ENCODE measurements at places on chromosomes 6 and 20.

- DNase-seq = no peak
Measured at GRCh38 chr6:116352515-116353471, 18.0 kb upstream of the DSE start.

DNA sequence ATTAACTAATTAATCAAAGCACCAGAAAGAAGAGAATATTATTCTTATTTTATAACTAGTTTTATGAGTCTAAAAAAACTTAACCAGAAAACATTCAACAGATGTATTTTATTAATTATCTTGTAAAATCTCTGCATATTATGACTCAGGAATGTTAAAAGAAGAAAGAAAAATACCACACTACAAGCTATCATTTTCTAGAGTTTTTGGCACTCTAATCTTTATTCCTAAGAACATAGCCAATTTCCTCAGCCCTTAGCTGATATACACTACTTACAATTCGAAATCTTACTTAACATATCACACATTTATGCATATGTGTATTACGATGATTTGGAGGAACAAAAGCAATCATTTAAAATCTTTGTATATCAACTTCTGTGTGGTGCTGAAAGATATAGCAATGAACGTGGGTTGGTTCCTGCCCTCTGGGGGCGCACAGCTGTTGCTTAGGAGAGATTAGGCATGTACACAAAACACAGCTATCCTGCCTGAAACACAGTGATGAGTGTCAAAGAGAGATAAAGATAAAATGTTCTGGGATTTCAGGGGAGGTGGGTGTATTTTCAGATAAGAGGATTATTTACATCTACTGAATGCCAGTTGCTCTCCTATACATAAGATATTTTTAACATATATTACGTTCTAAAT, 404.5 kb downstream of the SYNE1 start:
- no peak for DNase-seq

- DNase-seq = no peak
Measured at GRCh38 chr6:29989211-29989610, 46.9 kb downstream of the HLA-A start.

- DNase-seq = no peak
Measured at GRCh38 chr20:46644160-46644559, 7.1 kb downstream of the SLC13A3 start.

GRCh38 chr6:18101271-18101670, 21.2 kb downstream of the NHLRC1 start:
- DNase-seq = no peak

- no peak for DNase-seq
Measured at GRCh38 chr6:68333442-68333841, 301.6 kb upstream of the ADGRB3 start.

Measured in amygdala (tissue), 56 donors.